ENCODE measurements at places on chromosomes 3 and 15. TPM values are rescaled to one million over a fixed set of nuclear protein-coding genes. Genes with fewer than 3 reads are reported as not detected.

DNA sequence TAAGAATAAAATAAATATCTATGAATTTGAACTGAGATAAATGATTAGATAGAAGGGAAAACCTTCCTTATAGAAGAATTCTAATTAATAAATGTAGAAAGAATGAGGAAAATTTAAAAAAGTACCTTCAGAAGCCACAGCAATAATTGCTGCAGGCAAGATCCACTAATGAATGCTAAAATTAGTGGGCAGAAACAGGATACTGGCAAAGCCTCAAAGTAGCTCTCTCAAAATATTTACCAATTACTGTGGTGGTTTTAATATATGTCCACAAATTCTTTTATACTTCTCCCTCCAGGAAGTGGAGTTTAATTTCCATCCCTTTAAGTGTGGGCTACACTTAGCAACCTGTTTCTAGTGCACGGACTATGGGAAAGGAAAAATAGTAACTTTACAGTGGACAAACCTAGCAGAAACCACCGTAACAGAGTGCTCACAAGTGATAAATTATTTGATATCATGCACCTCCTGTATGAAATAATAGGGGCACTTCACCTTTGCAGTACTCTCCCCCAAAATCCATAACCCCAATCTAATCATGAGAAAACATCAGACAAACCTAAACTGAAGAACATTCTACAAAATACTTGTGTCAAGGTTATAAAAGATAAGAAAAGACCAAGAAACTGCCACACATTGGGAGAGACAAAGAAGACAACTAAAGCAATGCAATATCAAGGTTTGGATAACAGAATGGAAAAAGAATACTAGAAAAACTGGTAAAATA, 6.8 kb downstream of the PEAK1 start:
- DNase-seq = no peak

DNA sequence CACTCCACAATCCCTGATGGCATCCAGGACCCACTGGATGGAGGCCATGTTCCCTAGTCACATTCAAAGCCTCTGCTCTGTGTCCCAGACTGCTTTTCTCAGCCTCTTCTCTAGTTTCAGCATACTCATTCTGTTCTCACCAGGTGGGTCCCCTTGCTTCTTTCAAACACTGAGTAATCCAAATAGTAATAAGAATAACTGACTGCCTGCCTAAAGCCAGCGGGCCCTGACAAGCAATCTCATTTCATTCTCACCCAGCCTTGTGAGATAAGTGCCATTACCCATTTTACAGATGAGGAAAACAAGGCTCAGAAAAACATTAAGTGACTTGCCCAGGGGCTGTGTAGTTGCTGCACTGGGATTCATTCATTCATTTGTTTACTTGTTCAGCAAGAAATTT, 25.4 kb downstream of the MAPKAPK3 start:
- no peak for DNase-seq

HTR3E gene
- not detected for polyA plus RNA-seq

C3orf33 gene
- polyA plus RNA-seq = 6.4 TPM

GRCh38 chr3:39226106-39226741, 33.8 kb upstream of the XIRP1 start:
- DNase-seq = no peak

NDUFB5 gene
- polyA plus RNA-seq = 66.7 TPM

WDR93 gene
- polyA plus RNA-seq = 0.24 TPM

DNA sequence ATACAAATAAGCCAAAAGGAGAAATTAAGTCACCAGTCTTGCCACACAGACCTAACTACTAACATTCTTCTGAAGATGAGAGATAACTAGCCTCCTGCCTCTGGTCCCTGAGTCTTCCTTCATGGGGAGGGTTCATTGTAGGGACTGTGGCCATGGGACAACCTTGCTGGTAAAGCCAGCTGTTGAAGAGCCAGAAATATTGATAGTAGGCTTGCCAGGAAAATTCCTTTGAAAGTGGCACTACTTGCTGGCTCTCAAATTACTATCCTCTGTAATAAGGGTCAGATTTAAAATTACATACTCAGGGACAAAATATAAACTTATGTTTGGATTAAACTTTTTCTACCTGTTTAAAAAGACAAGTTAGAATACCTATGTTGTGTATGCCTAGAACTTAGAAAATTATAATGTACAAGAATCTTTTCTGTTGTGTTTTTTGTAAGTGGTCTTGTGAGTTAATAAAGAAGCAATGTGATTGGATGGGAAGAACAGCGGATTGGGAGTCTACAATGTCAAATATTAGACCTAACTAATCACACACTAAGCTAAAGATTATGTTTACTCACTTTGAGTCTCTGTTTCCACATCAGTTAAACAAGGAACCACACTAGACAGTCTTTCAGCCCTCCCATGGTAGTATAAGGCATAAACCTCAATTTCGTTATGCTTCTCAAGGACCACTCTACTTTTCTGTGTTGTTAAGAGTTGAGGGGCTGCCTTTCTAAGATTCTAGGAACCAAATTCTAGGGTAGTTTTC, 60.0 kb upstream of the TRIM71 start:
- DNase-seq = no peak

DNA sequence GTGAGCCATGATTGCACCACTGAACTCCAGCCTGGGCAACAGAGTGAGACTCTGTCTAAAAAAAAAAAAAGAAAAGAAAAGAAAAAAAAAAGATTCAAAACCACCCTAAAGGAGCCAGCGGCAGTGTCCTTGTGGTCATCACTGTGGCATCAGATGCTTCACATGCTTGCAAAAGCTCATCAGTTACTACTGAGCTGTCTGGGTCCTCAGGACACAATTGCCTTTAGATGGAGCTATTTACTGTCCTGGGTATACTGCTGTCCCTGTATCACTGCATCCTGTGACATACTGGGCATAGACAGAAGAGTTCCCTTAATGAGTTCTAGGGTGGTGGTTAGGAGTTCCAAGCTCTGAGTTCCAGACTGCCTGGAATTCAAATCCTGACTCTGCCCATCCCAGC, 85.8 kb downstream of the LINGO1 start:
- DNase-seq = no peak

UROC1 gene
- 0.06 TPM for polyA plus RNA-seq

Data from ovary (tissue), 10 donors.